Jurkat, Clone E6-1 (cell line): ENCODE measurements at places on chromosomes 5 and 9.

DNA sequence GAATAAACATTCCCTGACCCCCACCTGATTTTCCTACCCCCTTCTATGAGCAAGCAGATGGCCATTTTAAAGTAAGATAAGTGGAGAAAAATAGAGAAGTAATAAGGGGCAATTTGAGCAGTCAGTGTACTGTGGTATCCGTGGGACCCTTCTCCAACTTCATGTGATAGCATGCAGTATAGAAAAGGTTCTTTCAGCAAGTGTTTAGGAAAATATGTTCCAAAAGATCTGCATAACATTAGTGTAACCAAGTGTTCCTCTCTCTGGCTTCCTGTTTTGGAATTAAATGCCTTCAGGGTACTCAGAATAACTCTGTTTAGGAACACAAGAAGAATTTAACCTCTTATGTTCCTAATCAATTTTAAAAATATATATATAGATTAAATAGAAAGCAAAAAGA lies 134.9 kb downstream of the ATG10 start:
- no peak for DNase-seq

GRCh38 chr5:150860246-150860821 lies 14.0 kb downstream of the IRGM start:
- no peak for DNase-seq

DNA sequence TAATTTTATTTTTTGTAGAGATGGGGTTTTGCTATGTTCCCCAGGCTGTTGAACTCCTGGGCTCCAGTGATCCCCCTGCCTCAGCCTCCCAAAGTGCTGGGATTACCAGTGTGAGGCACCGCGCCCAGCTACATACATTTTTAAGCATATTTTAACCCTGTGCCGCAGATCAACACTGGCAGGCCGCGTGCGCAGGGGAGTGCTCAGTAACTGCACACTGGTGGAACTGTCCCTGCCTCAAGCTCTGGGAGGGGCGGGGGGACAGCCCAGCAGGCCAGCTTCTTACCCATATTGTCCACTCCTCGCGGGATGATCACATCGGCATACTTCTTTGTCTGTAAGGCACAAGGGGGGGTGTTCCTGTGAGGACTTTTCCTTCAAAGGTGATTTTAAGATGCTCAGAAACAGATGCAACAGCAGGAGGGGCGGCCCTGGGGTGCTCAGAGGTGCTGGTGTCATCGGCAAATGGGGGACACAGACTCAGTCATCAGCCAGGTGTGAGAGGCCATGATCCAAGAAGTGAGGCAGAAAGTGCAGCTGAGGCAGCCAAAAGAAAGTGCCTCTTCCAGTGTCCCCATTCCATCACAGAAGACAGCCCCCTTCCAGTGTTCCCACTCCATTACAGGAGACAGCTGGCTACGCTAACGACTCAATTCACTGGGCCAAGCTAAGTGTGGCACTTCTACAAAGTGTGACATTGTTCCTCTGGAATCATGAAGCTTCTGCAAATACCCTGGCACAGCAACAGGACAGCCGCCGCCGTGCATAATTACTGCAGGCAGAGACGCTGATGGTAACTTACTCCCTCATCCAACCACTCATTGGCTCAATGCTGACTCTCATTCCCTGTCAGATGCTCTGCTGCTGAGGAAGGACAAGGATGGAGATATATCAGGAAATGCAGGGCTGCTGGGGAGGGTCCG lies 5.2 kb downstream of the UCK1 start:
- no peak for DNase-seq

DNA sequence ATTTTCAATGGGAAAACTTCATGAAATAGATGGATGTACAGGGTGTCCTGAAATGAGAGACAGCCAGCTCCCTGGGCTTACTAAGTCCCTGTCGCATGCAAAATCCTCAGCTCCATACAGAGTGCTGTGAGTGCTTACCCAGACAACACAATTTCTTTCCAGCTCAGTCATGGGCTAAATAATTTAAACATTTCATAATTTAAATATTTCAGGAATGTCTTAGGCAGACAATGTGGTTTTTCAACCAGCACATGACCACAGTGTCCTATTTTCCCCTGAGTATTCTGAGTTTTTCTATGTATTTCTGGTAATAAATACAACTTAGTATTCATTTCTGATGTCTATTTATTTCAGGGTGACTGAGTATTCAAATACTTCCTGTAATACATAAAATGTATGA lies 188.5 kb upstream of the SNX2 start:
- DNase-seq: no peak

DNA sequence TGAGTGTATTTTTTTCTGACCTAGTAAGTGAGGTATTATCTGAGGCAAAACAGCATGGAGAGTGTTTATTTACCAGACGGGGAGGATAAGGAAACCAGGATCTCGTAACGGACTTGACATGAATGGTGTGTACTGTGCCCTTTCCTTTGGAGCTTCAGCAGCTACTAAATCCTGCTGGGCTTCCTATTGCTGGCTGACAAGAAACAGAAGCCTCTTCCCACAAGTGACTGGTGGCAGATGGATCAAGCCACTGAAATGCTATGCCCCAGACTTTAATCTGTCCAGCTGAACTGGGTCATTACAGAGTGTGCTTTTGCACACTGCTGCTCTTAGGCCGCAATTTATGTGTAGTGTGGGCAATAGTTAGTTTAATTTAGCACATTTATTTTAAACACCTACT lies 162.7 kb upstream of the MRPS30 start:
- no peak for DNase-seq

- no peak for DNase-seq
Observed at GRCh38 chr9:137669261-137669672, 50.5 kb downstream of the EHMT1 start.

DNA sequence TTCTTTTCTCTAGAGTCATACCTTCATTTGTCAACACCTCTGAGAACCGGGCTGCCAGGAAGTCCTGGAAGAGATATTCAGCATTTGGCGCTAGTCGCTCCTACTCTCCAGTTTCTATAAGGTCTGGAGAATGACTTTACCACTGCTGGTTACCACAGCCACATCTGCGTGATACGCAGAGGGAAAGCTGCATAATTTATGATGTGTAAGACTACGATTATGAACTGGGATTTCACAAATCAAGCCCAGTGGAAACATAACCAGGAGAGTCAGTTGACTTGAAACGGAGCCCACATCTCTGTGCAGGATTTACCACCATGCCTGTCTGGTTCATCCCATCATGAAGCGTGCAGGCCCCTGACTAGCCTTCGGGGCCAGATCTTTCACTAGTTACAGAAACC lies 72.6 kb downstream of the FGF1 start:
- no peak for DNase-seq

DNA sequence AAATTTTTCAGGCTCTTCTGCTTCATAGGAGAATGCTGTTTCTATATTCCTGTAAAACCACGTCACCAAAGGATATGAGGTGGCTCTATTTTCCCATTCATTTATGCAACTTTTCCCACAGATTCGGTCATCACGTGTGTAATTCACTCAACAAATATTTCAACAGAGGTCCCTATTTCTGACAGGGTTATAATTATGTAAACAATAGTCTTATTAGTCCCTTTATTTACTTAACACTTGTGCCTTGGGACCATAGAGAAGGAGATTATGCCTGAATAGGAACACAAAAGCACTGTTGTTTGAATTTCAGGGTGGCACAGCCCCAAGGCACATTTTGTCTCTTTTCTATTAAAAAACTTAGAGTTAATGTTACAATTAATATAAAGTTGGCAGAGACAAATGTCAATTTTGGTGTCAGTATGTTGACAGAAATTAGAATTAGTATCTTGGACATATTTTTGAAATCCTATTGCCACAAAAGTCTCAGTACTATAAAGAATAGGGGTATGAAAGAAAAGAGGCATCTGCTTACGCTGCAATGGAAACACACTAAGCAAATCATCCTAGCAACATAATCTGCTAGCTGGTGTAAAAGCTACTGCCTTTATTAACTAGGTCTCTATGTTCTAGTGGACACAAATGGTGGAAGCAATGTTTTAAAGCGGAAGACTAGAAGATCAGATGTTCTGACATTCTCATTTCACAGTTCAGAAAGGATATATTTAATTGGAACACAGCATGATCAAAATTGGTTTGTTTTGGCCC lies 229.1 kb upstream of the TBCA start:
- no peak for DNase-seq

DNA sequence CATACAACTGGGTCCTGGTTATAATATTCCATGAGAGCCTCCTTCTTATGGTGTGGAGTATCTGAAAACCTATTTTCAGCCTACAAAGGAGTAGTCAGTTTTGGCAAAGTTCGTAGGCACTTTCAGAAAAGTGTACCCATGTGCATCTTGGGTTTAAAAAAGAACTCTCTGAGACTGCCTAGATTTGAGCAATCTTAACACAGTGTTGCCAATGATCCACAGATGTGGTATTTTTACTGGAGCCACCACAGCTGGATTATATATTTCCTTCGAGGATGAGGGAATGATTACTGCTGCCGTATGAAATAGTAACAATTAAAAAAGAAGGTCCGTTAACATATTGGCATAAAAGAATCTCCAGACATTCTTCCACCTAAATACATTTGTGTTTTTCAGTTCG lies 1.1 kb downstream of the PALM2AKAP2 start:
- no peak for DNase-seq

DNA sequence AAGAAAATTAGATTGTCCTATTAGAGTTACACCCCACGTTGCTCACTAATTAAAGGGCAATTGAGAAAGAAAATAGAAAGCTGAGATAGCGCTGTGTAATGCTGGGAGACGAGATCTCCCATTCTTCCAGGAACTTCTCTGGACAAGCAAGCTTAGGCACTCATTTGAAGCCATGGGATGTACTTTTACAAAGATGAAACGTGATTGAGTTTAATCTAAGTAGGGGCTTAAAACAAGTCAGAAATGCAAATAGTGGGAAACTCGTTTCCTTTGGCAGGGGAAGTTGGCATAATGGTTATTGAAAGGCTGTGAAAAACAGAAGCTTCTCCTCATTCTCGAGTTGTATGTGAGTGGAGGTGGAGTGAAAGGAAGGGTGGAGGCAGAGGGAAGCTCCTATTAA lies 3.7 kb downstream of the PRDM6 start:
- DNase-seq: no peak

- no peak for DNase-seq
Observed at GRCh38 chr9:5817862-5818261, 15.1 kb downstream of the ERMP1 start.

- DNase-seq: no peak
Observed at GRCh38 chr5:35679357-35679756, 61.7 kb downstream of the SPEF2 start.

DNA sequence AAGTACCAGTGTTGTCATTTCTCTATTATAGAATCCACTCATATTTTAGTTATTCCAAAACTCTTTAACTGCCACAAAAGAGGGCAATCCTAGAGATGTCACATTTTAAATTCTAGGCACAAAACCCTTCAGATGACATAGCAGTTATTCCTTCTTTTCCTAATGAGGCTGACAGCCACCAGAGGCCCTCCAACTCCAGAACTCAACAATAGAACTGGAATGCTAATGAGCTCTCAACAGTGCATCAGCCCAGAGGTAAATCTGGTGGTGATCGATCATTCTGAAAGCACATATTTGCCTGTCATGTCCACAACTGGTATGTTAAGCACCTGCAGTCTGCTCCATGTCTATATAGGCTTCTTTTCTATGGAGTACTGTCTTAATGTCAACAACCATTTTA lies 40.2 kb upstream of the RAB3C start:
- DNase-seq: no peak

DNA sequence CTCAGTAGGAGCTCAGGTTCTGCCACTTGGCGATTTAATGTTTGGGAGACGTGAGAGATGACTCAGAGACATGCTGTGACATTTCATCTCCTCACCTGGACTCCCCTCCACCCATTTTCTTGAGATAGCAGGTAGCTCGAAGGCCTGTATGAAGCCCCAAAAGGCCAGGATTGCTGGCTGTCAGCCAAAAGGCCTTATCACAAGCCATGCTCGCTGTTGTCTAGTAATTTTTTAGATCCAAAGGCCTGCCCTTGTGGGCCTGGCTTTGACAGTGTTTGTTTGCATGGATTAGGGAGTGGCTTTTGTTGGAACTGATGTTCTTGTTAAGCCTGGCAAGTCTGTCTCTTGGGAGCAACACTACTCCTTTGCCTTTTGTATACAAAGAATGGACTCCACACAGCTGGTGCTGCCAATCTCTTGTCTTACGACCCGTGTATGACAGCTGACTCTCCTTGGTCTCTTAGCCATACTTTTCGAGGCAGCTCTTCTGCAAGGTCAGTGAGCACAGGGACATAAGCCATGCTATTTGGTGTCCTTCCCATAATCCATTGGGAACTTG lies 22.7 kb downstream of the CAVIN4 start:
- DNase-seq: no peak

DNA sequence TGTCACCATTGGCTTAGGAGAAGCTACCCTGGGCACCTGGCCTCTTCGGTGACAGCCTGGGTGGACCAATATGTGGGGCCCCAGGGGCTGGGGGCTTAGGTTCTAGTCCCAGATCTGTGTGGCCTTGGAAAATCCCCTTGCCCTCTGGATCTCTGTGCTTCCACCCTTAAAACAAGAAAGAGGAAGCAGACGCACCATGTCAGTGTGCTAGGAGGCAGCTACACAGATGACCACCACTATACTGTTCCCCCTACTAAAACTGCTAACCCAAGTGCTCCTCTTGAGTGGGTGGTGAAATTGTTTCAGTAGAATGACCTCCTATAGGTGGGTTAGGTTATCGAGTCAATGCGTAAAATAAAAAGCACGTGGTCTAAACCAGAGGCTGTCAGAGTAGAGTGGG lies 31.0 kb downstream of the AFAP1L1 start:
- DNase-seq: no peak

DNA sequence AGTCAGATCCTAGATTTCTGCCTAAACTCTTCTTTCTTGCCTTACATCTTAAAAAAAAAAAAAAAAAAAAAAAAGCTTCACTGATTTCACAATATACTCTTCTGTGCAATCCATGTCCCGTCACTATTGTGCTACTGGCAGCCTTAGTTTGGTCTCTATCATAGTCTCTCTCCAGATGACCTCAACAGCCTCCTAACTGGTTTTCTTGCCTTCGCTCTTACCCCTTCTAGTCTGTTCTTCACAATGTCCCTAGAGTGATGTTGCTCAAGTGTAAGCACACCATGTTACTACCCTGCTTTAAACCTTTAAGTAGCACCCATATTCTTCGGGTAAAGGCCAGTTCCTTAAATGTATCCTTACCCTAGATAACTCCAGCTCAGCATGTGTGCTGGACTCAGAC lies 25.8 kb downstream of the CD180 start:
- no peak for DNase-seq

DNA sequence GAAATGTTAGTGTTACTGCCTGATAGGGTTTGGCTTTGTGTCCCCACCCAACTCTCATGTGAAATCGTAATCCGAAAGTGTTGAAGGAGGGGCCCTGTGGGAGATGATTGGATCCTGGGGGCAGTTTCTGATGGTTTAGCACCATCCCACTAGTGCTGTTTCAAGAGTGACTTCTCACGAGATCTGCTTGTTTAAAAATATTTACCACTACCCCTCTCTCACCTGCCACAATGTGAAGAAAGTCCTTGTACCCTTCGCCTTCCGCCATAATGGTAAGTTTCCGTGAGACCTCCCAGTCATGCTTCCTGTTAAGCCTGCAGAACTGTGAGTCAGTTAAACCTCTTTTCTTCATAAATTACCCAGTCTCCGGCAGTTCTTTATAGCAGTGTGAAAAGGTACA lies 2.6 kb upstream of the RFX3 start:
- peak; percentile 74 for DNase-seq
